ENCODE measurements at places on chromosomes 13 and 19.
A peak's percentile ranks its signal among the peaks of the same experiment; 100 is the strongest.

DNA sequence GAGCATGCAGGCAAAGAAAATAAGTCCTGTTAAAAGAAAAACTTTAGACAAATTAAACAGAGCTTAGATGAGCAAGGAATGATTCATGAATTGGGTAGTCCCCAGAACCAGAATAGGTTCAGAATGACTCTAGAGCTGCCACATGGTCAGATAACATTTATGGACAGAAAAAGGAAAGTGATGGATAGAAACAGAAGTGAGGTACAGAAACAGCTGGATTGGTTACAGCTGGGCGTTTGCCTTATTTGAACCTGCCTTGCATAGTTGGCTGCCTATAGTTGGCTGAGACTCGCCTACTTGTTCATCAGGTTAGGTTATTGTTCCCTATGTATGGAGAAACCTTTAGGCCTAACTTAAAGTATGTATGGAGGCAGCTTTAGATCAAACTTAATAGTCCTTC lies 35.4 kb downstream of the WDFY2 start:
- peak; percentile 63 for DNase-seq

DNA sequence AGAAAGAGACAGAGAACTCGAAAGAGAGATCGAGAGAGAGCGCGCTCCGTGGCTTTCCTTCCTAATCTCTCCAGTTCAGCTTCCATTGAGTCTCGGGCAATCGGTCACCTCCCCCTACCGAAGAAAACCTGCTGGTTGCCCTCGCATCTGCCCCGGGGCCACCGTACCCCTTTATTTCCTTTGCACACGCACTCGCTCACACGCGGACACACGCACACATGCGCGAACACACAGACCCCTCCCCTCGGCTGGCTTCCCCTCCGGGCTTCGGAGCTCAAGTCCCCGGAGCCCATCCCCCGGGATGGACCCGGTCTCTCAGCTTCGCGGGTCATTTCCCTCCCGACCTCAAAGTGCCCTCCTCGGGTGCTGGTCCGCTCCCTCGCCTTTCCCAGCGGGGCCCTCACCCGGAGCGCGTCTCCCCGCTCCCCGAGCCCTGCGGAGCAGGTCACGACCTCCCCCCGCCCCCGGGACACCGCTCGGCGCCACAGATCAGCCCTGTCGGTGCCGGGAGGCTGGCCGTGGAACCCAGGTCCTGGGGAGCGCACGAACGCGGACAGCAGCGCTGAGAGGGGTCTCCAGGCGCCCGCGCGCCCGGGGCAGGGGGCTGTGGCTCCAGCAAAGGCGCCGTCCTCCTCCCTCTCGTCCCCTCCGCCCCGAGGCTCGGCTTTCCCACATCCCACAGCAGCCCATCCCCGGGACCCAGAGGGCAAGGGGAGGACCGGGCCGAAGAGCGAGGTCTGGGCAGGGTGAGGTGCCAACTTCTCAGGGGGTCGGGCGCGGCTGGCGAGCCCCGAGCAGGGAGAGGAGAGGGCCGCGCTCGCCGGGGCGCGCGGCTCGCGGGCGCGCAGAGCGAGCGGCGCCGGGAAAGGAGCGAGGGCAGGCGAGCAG lies 1.8 kb downstream of the DACH1 start:
- peak; percentile 11 for DNase-seq

GRCh38 chr13:31424130-31424729 lies 224.5 kb downstream of the B3GLCT start:
- DNase-seq, result peak; percentile 92

DNA sequence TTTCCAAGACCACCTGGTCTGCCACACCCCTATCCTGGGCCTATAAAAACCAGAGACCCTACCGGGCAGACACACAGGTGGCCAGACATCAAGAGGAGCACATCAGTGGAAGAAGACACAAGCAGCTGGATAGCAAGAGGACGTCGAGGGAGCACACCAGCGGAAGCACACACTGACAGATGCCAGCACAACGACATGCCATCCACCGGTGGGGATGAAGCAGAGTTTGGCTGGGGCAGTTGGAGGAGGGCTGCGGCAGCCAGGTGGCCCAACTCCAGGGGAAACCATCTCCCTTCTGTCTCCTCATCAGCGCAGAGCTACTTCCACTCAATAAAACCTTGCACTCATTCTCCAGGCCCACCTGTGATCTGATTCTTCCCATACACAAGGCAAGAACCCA lies 200.6 kb downstream of the PCDH17 start:
- DNase-seq, result no peak

- peak; percentile 79 for DNase-seq
Observed at GRCh38 chr13:76773448-76774094, 112.6 kb downstream of the KCTD12 start.

DNA sequence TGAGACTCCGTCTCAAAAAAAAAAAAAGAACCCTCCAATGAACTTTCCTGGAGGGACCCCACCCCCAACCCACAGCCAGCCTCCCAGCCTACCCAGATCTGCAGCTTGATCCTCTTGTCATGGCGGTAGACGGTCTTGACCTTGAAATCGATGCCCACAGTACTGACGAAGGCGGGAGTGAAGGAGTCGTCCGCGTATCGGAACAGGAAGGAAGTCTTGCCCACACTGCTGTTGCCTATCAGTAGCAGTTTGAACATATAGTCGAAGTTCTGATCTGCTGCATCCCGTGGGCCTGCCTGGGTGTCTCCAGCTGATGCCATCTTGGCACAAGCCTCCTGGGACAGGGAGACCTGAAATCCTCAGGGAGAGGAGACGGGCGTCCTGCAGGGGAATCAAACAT lies 2.4 kb downstream of the RAB3D start:
- DNase-seq, result no peak

- DNase-seq, result no peak
Observed at GRCh38 chr19:5355693-5356092, 15.1 kb upstream of the PTPRS start.

GRCh38 chr19:33394006-33394722 lies 20.7 kb downstream of the CEBPG start:
- DNase-seq, result peak; percentile 65

DNA sequence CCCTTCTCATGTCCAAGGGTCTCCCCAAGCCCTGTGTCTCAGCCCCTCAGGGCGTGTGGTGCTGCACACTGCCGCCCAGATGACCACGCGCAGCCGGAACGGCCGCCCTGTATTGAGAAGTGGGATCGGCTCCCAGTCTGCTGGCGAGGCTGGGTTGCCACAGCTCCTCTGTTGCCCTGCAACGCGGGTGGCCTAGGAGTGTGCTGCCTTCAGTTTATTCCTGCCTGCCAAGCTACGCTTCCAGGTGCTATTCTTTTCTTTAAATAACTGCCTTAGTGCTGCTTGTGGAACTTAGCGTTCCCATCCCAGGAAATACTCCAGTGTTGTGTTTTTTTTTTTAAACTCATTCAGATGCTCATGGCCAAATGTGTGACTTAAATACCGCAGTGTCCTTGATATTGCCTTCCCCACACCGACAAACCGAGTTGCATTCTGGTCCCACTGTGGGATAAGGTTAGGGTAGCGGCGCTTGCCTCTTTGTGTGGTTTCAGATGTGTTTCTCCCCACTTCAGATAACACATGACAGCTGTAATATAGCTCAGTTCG lies 16.6 kb downstream of the ACTN4 start:
- DNase-seq, result no peak

- DNase-seq, result no peak
Observed at GRCh38 chr13:109687559-109688448, 98.6 kb downstream of the IRS2 start.

- DNase-seq, result no peak
Observed at GRCh38 chr13:45859705-45860104, 8.2 kb upstream of the SIAH3 start.

DNA sequence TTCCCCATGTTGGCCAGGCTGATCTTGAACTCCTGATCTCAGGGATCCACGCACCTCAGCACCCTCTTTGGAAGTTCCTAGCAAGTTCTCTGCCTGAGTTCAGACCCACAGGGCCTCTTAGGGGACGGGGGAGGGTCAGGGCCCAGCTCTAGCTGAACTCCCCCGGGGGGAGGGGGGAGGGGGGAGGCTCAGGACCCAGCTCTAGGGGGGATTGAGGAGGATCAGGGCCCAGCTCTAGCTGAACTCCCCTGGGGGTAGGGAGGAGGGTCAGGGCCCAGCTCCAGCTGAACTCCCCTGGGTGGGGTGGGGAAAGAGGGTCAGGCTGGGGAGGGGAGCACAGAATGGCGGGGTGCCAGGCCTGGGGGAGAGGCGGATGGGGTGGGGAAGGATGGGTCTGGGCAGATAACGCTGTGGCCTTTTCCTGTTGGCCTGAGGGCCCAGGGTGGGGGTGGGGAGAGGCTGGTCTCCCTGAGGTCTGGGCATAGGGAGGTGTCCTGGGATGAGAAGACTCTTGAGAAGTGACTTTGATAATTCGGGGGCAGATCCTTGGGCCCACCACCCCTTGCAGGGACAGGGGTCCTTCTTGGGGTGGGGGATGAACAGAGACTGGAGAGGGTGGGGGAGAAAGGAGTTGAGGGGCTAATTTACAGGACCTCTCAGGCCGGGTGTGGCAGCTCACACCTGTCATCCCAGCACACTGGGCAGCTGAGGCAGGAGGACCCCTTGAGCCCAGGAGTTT lies 5.5 kb upstream of the PTBP1 start:
- DNase-seq, result no peak

DNA sequence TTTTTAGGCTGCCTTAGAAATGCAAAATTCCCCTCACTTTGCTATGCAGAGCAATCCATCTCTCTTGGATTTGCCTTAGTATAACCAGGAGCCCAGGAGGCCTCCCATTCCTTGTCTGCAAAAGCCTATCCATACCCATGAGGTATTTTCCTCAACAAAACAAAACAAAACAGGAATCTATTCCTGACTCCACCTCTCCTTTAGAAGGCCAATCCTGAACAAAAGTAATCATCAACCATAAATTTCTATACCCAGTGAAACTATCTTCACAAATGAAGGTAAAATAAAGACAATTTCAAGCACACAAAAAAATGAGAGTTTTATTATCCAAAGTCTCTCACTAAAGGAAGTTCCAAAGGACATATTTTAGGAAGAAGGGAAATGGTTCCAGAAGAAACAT lies 365.7 kb downstream of the KCNRG start:
- DNase-seq, result no peak

DNA sequence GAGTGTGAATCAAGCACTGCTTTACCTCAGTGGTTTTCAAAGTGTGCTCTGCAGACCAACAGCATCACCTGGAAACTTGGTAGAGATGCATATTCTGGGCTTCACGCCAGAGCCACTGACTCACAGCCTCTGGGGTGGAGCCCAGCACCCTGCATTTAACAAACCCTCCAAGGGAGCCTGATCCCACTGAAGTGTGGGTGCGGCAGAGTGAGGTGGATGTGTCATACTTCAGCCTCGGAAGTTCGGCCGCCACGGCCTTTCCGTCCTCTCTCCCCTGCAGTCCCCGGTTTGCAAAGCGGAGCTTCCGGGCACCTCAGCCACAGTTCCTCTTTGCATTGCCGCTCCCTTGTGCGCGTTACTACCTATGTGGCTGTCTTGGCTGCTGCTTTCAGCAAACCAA lies 33.3 kb upstream of the MICU2 start:
- no peak for DNase-seq

DNA sequence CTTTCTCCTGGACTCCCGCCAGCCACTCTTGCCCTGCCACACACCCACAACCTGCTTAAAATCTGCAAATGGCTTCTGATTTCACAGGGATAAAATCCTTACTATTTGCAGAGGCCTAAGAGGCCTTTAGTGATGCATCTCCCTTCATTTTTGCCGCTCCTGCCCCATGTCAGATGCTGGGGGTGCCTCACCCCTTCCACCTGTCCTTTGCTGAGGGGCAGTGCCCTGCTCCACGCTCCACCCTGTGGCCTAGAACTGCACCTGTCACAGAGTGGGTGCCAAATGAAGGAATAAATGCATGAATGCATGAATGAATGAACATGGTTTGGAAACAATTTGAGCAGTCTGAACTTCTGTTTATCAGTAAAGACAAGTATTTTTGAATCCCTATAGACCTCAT lies 34.1 kb upstream of the UQCRFS1 start:
- DNase-seq, result no peak

DNA sequence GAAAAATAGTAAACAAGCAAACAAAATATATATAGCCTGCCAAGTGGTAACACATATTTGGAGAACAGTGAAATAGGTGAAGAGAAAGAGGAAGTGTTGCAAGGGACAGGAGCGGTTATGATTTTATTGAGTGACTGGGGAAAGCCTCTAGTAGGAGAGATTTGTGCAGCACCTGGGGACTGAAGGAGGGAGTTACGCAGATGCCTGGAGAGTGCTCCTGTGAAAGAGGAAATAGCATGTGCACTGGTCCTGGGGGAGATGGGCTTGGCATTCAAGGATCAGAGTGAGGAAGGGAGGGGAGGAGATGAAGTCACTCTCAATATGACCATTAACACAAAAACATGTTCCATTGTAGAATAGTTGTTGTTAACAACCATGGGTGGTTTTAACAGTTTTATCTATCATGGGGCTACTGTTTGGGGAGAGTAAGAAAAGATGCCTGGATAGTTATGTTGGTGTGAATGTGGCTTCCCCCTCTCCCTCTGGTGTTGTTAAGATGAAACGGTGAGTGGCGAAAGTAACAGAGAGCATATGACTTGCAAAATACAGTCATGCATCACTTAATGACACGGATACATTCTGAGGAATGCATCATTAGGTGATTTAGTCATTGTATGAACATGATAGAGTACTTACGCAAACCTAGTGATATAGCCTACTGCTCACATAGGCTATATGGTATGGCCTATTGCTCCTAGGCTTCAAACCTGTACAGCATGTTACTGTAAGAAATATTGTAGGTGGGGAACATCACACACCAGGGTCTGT lies 251.7 kb upstream of the ARGLU1 start:
- no peak for DNase-seq

DNA sequence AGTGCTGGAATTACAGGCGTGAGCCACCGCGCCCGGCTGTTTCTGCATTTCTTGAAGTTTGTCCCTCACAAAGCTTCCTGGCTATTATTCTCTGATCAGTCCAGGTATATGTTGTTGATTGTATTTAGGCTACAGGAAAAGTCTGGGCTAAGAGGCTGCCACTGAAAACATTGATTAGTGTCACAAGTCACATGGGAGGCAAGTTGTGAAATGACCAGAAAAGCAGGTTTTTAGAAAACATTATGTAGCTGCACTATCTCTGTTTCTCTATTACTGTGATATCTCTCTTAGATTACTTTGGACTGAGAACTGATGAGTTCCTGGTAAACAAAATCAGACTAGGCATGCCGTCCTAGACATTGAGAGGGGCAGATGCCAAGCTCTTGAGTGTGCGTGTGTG lies 16.0 kb upstream of the ZDHHC20 start:
- no peak for DNase-seq

Measured in adipocyte (in vitro differentiated cells).